ENCODE measurements at places on chromosomes 16 and 17.
A peak's percentile ranks its signal among the peaks of the same experiment; 100 is the strongest.

DNA sequence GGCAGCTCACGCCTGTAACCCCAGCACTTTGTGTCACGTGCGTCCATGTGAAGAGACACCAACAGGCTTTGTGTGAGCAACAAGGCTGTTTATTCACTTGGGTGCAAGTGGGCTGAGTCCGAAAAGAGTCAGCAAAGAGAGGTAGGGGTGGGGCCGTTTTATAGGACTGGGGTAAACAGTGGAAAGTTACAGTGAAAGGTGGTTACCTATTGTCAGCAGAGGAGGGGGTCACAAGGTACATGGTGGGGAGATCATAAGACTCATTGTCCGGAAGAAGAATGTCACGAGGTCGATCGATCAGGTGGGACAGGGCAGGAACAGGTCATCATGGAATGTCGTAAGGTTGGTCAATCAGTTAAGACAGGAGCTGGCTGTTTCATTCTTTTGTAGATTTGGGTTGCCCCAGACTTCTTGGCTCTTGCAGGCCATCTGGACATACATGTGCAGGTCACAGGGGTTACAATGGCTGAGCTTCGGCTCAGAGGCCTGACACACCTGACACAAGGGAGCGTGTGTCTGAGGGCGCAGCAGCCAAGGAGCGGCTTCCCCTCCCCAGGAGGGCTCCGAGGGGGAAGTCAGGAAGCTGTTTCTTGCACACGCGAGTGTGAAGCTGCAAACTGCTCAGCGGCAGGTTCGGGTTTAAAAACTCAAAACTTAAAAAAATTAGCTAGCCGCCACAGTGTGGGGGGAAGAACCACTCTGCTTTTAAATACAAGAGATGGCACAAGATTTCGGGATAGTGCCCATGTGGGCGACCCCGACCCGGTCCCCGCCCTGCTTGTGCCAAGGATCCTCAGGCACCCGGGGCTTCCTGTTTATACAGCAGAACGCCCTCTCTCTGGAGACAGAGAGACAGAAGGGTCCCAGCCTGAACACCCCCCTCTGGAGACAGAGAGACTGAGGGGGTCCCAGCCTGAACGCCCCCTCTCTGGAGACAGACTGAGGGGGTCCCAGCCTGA lies 12.4 kb upstream of the TEX19 start:
- DNase-seq: no peak

GRCh38 chr16:12289175-12290063 lies 312.9 kb downstream of the SNX29 start:
- no peak for DNase-seq

GRCh38 chr16:11955713-11956123 lies 9.3 kb upstream of the TNFRSF17 start:
- DNase-seq: peak; percentile 96

- DNase-seq: no peak
These were observed 16.2 kb downstream of the PSMD3 start for GRCh38 chr17:39996800-39997199.

GRCh38 chr17:49645654-49646053 lies 32.2 kb downstream of the SPOP start:
- DNase-seq: no peak

All from HS-5 (cell line).